Fibroblast of upper back skin (primary cell): ENCODE measurements at places on chromosomes 4 and X.

DNA sequence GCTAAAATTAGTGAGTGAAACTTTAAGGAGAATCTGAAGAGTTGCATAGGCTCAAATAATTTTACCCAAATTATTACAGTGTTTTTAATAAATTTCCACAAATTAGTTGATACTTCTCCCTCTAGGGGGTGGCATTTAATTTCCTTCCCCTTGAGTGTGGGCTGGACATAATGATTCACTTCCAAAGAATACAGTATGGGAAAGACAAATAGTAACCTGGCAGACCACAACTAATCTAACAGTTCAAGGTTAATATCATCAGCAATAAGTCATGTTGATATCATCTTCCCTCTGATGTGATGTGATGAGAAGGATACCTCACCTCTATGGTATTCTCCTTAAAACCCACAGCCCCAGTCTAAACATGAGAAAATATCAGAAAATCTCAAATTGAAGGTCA, 15.5 kb downstream of the PFKFB1 start:
- DNase-seq = peak; percentile 3

- DNase-seq = peak; percentile 61
Observed at GRCh38 chr4:113952452-113953029, 26.9 kb downstream of the ARSJ start.

- no peak for DNase-seq
Observed at GRCh38 chrX:54794028-54794427, 4.0 kb downstream of the ITIH6 start.

- DNase-seq = no peak
Observed at GRCh38 chr4:150342945-150343344, 239.0 kb upstream of the MAB21L2 start.

GRCh38 chrX:130386408-130386808, 934 bp upstream of the GPR119 start:
- DNase-seq = no peak

- DNase-seq = peak; percentile 35
Observed at GRCh38 chr4:148166132-148166591, 276.1 kb downstream of the NR3C2 start.

GRCh38 chrX:20215565-20215964, 51.1 kb downstream of the RPS6KA3 start:
- no peak for DNase-seq

DNA sequence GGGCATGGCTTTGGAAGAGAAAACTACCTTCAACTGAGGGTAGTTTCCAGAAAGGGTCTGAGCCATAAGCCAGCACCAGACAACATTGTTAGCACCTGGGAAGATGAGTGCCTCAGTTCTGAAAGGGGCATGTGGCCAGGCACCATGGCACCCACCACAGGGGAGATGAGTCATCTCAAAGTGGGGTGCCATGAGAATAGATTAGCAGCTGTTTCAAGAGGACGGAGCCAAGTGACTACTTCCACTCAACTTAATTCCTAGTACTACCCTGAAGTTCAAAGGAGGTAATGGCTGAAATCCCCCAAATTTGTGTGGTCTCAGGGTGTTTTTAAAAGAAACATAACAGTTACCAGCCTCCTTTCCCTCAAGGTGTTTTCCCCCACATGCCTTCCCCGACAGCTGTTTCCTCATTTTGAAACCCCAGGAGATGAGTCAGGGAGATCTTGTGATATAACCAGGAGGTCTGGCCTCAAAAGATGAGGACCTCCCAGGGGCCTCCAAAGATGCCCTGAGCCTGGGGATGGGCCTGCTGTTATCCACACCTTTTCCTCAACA, 27.8 kb upstream of the FTHL17 start:
- DNase-seq = no peak

DNA sequence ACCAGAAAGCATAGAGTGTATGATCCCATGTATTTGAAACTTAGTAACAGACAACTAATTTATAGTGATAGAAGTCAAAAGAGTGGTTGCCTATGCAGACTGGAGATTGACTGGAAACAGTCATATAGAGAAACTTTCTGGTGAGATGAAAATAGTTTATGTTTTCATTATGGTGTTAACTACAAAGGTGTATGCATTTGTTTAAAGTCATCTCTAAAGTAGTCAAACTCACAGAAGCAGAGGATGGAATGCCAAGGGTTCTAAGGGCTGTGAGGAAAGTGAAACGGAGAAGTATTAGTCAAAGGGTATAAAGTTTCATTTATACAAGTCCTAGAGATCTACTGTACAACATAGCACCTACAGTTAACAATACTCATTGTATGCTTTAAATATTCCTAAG, 45.8 kb downstream of the ENOX2 start:
- DNase-seq = no peak

- DNase-seq = no peak
Observed at GRCh38 chrX:127558811-127559210, 493.4 kb downstream of the ACTRT1 start.

DNA sequence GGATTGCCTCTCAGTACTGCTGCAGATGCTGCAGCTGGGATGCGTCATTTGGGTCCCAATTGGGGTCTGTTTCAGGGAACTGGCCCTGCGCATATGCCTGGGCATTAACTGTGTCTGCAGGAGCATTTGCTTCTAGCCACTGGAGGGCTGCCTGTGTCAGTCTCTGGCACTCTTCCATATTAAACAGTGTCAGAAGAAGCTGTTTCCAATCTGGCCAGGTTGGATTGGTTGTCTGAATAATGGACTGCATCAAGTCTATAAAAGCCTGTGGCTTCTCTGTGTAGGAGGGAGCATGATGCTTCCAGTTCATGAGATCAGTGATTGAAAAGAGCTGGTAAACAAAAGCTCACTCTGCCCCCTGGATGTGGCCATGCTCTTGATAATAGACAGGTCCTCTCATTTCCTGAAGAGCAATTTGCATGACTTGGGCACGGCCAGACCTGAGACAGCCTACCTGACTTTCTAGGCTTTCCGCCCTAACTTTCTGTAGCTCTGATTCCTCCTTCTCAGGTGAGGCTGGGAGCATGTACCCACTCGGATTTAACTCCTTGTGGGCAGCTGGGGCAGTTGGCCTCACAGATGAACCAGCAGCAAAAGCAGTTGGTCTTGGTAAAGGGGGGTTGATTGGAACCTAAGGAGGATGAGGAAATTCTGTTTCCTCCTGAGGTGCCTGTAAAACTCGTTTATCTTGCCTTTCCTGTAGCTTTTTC, 29.2 kb downstream of the SULT1E1 start:
- peak; percentile 42 for DNase-seq

GRCh38 chr4:161254375-161254774, 909.4 kb downstream of the FSTL5 start:
- DNase-seq = no peak

DNA sequence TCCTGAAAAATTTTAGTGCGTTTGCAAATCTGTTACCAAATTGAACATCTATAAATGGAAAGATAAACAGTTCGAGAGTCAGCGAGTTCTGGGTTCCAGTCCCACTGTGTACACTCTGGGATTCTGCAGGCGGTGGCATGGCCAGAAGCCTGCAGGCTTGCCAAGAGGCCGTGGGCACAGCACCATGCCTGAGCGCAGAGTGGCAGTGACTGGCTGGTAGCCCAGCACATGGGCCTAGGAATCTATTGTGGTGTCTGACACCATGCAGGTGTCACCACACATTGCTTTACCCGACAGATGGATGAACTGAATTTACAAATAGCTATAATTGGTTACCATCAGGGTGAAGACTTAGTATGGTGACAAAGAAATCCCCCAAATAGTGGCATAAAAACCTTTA, 71.7 kb upstream of the TLR3 start:
- DNase-seq = no peak

DNA sequence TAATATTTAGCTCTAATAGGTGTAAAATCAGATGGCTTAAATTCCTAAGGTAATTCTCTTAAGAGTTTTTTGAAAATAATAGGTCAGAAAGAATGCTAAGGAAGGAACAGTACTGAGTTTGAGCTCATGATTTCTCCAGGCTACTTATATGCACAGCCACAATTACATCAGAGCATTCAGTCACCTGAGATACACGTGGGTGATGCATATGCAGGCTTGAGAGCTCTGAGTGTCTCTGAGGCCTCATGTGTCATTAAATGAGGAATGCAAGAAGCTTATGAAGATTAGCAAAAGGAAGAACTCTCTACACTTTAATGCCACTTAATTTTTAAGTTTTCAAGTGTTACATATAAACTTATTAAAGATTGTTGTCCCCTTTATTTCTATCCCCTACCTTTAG, 124.0 kb upstream of the STIM2 start:
- DNase-seq = no peak

DNA sequence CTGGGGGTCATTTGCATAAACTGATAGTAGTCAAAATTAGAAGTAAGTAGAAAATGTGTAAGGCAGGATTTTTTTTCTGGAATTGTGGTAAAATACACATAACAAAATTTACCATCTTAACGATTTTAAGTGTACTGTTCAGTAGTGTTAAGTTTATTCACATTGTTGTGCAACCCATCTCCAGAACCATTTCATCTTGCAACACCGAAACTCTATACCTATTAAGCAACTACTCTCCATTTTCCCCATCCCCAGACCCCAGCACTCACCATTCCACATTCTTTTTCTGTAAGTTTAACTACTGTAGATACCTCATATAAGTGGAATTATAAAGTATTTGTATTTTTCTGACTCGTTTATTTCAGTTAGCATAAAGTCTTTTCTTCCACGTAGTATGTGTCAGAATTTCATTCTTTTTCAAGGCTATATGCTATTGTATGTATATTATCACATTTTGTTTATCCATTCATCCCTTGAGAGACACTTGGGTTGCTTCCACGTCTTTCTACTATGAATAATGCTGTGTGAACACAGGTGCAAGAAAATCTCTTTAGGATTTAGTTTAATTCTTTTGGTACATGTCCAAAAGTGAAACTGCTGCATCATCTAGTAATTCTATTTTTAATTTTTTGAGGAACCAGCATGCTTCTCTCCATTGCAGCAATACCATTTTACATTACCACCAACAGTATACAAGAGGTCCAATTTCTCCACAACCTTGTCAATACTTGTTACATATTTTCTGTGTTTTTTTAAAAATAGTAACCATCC, 39.1 kb upstream of the NSUN7 start:
- no peak for DNase-seq

DNA sequence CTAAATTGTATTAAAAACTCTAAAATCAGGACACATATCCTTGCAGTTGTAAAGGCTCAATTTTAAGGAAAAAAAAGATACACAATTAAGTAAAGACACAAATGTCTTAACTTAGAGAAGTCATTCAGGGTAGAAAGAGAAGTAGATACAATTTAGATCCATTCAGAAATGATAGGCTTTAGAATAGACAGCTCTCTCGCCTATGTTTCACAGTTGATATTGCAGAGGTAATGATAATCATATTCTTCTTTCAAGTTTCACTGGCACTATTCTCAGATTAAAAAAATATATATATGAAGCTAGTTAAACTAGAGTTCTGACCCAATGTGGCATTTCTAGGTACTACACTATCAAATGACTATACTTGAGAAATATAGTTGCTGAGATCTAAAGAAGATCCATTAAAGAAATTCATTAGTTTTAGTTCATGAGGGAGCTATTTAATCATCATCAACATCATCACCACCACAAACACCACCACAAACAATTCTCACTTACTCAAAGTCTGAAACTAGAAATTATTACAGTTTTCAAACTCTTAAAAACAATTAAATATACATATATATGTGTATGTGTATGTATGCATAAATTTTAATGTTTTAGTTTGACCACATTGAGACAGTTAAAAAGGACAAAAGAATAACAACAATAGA, 93.1 kb downstream of the ANTXR2 start:
- DNase-seq = no peak

GRCh38 chr4:42302348-42302747, 94.9 kb upstream of the SHISA3 start:
- peak; percentile 29 for DNase-seq

GRCh38 chr4:71498002-71498401, 159.2 kb downstream of the SLC4A4 start:
- DNase-seq = peak; percentile 4

DNA sequence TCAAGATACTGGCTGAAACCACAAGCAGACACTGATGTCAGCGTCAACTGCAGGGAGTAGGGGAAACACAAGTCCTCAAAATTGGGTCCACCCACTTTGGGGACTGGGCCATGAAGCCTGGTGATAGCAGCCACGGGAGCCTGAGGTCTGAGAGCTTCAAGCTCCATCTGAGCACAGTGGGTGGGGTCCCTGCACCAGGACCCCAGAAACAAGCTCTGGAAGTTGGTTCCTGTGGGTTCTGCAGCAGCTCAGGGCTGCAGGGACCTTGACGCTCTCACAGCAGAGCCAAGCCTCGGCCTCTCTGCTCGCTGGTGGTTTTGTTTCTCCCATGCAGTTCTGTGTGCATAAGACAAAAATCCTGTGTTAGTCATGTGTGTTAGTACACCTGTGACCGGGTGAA, 54.5 kb downstream of the CPLX1 start:
- DNase-seq = no peak

DNA sequence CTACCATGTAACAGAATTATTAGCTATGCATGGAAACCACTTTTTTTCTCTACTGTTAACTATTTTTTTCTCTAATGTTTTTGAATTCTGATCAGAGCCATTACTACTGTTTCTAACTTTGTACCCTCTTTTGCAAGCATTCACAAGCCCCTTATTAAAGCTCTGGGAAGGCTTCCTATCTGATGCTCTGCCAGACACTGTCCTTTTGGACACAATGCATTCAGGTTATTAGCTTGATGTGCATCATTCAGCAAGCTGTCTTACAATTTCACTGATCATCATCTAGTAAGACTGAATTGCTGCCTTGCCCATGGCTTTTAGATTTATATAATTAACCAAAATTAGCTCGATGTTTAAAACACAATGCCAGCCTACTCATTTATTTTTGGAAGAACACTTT, 155.1 kb downstream of the NR3C2 start:
- DNase-seq = no peak

- peak; percentile 82 for DNase-seq
Observed at GRCh38 chr4:8599657-8600056, 7.1 kb downstream of the CPZ start.

GRCh38 chr4:118114720-118115119, 80.4 kb downstream of the NDST3 start:
- DNase-seq = peak; percentile 34

GRCh38 chrX:20472148-20472547, 205.4 kb upstream of the RPS6KA3 start:
- DNase-seq = no peak

GRCh38 chrX:121571333-121571732, 523.9 kb downstream of the GLUD2 start:
- no peak for DNase-seq

GRCh38 chr4:172772781-172773180, 395.8 kb upstream of the GALNT7 start:
- DNase-seq = no peak

- no peak for DNase-seq
Observed at GRCh38 chr4:61231421-61231820, 31.3 kb downstream of the ADGRL3 start.

DNA sequence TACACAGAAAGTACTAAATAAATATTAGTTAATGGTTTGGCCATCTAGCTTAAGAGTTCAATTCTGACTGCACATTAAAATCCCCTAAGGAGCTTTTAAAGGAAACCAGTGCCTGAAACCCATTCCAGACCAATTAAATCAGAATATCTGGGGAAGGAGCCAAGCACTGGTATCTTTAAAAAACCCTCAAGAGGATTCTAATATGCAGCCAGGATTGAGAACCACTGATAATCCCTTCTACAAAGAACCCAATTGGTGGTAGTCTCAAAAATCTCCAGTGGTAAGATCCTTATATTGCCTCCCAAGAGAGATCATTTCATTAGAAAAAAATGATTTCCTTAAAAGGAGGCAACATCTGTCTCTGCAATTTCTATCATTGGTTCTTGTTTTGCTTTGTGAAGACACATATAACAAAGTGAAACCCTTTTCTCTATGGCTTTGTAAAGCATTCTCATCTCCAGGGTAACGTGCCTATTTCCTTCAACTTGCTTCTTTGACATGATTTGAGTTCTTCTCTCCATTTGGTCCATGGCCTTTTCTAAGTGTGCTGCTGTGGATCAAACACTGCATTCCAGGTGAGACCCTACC, 3.5 kb downstream of the GPR34 start:
- DNase-seq = peak; percentile 86
